Hypothalamus (tissue), 51 donors: ENCODE measurements at places on chromosomes 16 and 17.
A peak's percentile ranks its signal among the peaks of the same experiment; 100 is the strongest.

DNA sequence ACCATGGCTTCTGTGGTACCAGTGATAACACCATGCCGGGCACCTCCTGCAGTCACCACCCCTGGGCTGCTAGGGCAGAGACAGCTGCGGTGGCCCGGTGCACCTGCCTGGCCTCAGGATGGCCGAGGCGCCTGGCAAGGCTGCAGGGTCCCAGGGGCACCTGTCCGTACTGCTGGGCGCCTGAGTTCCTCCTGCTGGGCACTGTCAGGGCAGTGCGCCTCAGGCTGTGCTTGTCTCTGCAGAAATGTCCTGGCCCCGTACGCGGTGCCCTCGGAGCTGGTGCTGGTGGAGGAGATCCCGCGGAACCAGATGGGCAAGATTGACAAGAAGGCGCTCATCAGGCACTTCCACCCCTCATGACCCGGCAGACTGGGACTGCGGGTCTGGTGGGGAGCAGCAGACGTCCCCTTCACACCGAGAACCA is 17.7 kb upstream of the CDH15 start:
- DNase-seq = no peak

DNA sequence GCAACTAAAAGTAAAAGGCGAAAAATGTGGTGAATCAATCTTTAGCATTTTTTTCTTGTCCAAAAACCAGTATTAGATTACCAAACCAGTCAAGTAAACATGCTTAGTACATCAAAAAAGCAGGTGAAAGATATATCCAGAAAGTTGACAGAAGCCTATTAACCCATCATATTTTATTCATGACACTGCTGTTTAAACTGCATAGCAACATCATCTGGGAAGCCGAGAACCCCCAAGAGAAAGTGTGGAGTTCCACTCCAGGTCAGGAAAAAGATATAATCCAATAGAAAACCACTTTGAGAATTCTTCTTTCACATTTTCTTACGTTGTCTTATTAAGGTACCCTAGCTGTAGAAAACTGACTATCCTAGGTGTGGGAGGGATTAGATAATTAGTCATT is 466.8 kb upstream of the CDH8 start:
- DNase-seq = no peak

- DNase-seq = no peak
Measured at GRCh38 chr16:72430121-72430520, 258.2 kb upstream of the PMFBP1 start.

GRCh38 chr17:83127431-83128160 is 48.2 kb downstream of the METRNL start:
- DNase-seq = no peak

DNA sequence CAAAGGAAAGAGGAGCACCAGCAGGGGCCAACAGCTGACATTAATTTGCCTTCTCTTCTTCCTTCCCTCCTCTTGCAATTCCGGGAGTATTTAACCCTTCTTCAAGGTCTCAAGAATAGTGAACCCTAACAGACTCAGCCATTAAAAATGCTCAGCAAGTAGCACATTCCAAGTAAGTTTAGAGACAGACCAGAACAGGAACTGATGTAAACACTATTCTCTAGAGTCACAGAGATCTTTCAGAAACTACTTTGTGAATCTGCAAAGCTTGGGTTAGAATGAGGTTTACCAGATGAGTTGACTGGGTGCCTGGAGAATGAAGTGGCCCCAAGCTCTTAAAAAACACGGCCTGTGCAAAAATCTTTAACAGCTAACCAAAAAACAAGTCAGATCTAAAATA is 50.9 kb downstream of the TEX2 start:
- DNase-seq = no peak

- no peak for DNase-seq
Measured at GRCh38 chr17:57349541-57350247, 93.4 kb downstream of the MSI2 start.

DNA sequence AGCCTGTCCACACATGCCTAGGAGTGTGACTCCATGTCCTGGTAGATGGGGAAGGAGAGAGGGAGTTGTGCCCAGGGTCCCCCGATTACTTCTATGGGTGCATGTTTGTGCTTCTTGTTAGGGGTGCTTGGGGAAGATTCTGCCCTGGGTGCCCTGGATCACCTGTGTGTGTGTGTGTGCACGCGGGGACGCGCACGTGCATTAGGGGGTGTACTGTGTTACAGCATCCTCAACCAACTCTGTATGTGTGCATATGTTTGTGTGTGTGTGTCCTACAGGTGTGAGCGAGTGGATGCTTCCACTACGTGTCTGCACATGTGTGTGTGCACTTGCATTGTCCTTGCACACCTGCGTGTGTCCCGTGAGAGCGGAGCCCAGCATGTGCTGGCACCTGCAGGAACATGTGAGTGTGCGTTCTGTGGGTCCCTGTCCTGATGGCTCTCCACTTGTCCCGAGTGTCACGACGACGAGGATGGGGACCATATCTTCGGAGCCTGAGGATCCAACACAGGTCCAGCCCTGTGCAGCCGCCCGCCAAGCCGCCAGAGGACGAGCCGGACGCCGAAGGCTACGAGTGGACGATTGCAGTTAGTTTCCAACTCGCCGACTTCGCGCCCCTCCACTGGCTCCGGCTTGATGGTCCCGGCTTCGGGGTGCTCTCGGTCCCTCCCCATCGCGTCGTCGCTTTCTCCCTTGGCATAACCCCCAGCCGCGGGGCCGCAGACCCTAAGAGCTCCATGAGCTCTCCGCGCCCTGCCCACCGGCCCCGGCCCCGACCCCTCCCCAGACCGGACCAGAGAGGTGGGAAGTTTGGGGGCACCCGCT is 6.0 kb upstream of the TBC1D3B start:
- no peak for DNase-seq

GRCh38 chr17:76529224-76530094 is 8.1 kb downstream of the CYGB start:
- peak; percentile 39 for DNase-seq

DNA sequence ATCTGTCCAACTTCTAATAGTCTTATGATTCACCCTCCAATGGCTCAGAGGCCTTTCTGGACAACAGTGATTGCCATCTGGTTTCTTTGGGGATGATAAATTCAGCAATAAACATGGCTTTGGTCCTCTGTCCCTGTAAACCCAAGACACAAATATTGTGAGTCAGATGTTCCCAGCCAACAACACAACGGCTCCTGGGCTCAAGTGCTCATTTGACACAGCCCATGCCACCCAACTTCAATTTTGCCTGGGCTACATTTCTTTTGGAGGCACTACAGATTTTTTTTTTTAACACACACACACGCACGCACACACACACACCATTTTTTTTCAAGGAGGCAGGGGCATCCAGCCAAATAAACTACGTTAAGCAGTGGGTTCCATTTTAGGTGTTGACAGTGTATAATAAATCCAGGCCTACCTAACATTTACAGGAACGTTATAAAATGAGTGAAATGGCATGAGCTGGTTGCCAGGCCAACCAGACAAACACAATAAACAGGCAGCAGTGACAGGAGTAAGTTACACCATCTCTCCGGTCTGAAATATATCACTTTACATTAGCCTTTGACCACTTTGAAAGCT is 939.9 kb upstream of the SOX9 start:
- DNase-seq = no peak

DNA sequence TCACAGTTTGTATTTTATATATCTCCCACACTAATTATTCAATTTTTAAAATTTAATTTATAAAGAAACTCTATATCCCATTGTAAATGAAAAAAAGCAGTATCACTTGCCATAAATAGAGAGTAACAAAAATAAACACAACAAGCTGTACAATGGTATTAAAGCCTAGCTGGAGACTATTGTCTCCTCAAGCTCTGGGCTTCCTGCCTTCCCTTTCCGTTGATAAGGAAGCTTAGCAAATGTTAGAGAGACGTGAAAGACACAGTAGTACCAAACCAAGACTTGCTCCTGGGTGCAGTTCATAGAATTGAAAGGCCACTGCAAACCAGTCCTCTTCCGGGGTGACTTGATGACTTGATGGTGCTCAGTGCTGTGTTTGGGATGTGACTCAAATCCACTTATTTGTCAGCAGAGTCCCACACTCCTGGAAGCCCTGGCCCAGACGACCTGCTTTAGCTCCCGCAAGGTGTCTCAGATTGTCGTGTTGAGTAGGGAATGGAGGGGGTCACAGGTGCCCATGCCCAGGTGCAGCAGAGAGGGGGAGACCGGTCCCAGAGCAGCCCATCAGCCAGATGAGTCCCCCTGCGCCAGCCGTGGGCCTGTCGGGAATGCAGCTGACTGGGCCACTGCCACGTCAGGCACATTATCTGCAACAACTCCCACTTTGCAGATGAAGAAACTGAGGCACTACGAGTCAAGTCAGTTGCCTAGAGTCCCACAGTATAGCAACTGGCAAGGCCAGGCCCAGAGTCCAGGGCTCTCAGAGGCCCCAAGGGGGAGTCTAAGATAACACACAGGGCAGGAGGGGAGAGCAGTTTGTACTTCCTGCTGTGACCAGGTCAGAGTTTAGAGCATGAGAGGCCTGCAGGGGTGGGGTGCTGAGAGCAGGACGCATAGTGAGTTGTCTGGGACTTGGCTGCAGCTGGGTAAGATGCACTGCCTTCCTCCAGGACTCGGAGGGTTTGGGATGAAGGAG is 40.5 kb downstream of the PSME3IP1 start:
- no peak for DNase-seq

DNA sequence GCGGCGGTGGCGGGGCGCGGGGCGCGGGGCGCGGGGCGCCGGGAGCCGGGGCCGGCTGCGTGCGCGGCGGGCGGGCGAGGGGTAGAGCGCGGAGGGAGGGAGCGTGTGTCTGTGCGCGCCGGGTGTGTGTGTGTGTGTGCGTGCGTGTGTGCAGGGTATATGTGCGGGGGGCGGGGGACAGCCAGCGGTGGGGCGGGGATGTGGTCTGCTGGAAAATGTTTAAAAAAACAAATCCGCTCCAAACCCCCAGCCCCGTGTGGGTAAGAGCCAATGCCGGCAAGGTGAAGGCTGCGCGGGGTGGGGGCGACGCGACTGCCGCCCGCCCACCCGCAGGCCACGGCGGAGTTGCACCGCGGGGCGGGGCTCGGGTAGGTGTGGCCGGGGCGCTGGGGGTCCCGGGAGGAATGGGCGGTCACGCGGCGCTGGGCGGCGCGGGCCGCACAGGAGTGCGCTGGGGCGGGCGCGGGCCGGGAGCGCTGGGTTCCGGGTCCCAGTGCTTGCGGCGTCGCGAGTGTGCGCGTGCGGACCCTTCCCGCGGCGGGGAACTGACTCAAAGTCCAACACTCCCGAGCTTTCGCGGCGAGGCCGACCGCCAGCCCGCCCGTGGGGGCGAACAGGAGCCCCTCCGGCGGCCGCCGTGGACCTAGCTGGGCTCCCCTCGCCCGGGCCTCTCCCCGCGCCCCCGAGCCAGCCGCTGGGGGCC is at the start of gene CYGB:
TSS of gene CYGB (minus strand) at position 132 of the 703 bp plus-strand sequence. CDS start 167 bp downstream, outside the sequence.
- no peak for DNase-seq

DNA sequence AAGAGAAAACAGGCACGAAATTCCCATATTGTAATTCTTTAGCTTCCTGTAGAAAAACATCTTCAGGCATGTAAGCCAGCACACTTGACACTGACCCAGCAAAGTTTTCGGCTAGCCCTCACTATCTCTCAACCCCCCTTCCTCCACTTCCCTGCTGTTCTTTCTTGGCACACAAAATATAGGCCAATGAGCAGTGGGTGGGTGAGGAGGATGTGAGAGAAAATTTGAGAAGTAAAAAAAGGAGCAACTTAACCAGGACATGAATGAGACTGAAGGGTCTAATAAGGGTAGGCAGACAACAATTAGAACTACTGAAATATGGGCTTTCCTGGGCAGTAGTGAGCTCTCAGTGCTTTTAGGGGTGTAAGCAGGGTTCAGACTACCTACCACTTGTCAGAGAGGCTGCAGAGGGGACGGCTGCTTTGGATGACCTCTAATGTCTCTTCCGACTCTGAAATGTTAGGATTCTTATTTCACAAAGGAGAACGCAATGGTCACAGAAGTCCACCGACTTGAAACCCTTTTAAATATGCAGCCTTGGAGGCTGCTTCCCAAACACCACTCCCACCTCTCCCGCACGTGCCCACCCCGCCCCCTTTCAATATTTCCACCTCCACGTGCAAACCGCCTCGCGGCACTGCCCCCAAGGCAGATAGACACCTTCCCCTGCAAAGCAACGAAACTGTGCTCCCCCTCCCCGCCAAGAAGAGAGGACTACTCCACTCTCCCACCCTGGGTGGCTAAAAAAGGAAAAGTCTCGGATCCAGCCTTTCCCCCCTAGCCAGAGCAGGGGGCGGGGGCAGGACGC is 889 bp downstream of the MBTD1 start:
- DNase-seq = no peak

GRCh38 chr17:4899341-4900230 is at the start of gene C17orf107:
Gene C17orf107, plus strand, starts transcription at chr17:4899536. Its CDS starts 227 bp downstream, at chr17:4899763.
- no peak for DNase-seq

DNA sequence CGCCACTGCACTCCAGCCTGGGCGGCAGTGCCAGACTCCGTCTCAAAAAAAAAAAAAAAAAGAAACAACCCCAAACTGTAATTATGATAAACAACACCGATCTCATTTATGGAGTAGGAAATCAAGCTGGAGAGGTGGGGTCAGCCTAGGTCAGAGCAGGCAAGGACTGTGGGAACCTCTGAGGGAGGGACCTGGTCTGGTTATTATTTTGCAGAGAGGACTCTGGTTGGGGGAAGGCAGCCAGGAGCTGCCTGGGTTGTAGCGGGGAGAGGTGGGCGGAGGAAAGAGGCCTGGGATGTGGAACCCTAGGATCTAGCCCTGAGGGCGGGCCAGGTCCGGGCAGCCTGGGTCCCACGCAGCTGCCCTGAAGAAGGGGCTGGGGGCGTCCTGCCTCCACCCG is 10.9 kb upstream of the HS3ST6 start:
- no peak for DNase-seq

GRCh38 chr17:5585836-5586521 is 1.7 kb upstream of the NLRP1 start:
- no peak for DNase-seq

DNA sequence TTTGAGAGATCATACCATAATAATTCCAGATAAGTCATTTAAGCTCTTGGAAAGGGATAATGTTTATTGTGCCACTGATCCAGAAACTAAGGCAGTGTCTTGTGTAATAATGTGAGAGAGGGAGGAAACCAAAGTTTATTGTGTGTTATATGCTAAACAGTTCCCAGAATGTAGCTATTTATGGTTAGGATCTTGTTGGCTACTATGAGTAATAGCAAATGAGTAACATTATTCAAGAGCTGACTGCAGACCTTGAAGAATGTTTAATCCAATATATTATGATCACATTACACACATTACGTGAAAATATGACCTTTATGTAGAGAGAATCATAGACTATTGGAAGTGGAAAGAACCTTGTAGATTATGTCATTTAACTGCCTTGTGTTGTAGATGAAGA is 139.5 kb downstream of the BCAS3 start:
- DNase-seq = no peak
